ENCODE measurements at places on chromosomes 4 and X.
A peak's percentile ranks its signal among the peaks of the same experiment; 100 is the strongest.

GRCh38 chr4:167721617-167722486 is 370.5 kb upstream of the ANXA10 start:
- DNase-seq, result no peak

GRCh38 chr4:176656108-176656507 is 136.6 kb downstream of the VEGFC start:
- DNase-seq, result no peak

DNA sequence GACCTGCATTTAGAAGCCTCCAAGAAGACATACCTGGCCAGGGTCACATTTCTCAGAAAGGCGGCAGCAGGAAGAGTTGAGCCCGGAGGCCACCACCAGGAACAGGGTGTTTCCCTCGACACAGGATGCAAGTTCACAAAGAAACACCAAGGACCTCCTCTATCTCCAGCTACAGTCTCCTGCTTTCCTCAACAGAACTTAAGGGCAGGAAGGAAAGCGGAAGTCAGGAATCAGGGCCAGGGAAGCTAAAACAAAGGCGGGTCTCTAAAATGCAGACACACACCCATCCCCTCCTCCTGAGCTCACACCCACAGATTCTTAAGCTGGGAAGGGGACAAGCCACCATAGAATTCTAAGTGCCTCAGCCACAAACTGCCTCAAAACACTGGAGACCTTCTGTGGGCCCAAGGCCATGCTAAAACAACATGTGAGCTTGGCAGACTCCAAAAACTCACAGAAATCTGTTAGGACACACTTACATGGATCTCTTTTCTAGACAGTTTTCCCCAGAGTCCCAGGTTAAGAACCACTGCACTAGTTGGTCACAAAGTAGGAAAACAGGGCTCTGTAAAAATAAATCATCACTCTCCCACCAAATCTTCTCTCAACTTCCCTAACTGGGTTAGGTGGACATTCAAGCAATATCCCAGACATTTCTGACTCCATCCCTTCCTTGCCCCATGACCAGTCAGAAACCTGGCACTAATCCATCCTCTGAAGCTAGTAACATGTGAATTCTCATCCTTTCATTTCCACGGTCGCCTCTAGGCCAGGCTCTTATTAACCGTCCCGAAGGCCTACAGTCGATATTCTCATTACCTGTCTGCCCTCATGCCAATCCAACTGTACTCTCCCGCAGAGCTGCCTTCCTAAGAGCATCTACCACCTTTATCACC is 163.2 kb downstream of the APBB2 start:
- no peak for DNase-seq

DNA sequence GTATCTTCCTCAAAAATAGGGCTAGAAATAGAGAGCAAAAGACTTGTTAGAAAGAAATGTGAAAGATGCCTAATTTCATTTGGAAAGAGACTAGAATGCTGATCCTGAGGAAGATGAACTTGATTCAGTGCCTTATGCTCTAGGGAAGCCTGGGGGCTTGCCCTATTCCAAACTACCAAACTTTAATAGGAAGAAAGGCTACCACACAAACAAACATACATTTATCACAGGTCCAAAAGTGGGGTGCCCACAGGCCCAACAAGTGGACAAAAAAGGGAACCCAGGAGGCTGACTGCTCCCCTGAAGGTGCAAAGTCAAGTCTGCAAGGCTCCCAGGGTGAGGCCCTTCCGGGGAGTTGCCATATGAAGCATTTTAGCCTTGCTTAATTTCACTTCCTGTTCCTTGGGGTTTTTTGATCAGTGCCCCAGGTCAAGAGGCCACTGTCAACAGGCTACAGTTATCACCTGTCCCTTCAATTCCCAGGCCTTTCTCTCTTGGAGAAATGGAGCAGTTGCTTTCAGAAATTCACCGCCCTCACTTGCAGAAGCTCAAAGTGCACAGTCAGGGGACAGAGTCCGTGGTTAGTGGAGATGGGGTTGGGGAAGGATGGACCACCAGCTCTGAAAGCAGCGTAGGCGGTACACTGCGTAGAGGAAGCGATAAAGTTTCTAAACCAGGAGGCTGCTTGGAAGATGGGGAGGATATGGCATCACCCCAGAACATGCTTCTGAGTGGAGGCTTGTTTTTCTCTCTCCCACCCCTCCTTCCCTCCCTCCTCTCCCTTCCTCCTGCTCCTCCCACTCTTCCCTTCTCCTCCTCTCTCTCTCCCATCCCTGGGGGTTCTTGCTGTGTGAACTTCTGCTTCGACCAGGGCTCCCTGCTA is 36.4 kb downstream of the TMEM154 start:
- no peak for DNase-seq

DNA sequence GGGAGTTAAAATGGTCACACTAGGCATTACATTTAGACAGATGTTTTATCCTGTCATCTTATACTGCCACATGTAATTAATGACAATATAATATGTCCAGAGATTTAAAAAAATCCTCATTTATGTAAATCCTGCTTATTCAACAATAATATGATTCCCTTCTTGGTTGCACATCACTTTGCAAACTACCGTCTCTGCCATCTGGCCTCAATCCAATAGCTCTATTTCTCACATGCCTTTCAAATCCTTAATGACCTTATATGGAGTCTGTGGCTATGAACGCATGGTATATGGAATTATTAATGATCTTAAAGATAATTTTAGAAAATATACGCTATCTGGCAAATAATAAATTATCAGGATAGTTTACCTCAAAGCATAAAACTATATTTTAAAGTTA is 144.5 kb downstream of the NPNT start:
- no peak for DNase-seq

DNA sequence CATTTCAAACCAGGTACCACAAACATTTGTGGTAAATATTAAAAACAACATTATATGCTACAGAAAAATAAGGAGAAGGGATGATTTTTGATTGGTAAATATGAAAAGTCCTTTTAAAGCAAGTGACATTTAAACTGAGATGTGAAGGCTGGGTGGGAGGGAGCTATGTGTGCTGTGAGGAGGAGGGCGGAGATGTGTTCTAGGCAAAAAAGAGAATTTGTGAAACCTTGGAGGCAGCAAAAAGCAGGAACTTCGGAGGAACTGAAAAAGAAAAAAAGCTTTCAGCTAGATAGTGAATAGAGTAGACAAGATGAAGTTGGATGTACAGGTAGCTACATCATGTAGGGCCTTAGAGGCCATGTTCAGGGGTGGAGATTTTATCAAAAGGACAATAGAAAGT is 10.1 kb upstream of the ARAP2 start:
- DNase-seq, result no peak

GRCh38 chrX:110167952-110168451 is 149.9 kb downstream of the AMMECR1 start:
- peak; percentile 20 for DNase-seq

DNA sequence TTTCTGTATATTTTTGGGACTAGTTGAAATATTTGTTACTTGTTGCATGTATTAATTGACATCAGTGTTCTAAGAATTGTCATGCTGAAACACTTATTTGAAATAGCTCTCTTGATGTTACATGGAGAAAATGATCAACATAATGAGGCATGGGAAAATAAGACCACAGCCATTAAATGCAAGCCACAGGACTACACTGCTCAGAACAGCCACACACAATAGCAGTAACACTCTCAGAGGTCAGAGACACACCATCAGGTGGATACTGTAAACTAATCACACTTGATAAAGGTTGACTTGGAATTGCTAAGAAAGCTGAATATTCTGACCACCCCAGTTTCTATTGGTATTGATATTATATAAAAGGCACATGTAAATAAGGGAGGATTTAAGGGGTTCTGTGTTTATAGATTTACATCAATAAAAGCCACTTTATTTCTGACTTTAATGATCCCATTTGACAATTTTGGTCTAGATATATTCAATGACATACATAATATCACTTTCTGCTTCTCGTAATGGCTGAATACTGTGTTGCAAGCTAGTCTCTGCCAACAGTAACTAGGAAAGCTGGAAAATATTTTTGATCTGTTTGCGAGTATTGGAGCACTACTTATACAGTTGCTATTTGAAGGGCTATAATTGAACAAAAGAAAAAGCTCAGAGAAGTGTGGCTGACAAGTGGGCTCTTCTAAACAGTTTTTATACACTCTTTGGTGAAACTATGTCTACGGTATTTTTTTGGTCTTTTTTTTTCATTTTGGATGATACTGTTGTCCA is 876.5 kb upstream of the INTU start:
- DNase-seq, result no peak

- no peak for DNase-seq
Measured at GRCh38 chr4:66959207-66959606, 586.1 kb downstream of the CENPC start.

GRCh38 chr4:165398570-165398969 is 19.8 kb downstream of the CPE start:
- no peak for DNase-seq

GRCh38 chrX:140766024-140766611 is 56.6 kb downstream of the LINC00632 start:
- no peak for DNase-seq

DNA sequence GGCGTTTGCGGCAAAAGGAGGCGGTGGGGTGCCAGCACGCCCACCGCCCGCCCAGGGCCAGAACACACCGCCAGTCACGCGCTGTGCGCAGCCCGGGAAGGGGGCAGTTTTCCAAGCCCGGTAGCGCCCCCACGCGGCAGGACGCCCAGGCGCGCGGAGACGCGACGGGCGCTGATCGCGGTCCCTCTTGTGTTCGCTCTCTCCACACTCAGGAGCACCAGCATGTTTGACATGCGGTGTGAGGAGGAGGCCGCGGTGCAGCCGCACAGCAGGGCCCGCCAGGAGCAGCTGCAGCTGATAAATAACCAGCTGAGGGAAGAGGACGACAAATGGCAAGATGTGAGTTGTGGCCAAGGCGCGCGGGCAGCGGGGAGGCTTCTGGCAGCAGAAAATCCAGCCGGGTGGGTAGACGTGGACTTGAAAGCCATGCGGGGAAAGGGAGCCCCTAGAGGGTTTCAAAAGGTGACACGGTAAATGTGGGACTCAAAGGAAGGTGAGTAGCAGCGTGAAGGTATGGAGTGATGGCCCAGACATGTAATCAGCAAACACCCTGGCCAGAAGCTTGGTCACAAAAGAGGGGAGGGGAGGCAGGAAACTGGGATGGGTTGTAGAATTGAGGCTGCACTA is 104.1 kb downstream of the PHOX2B start:
- no peak for DNase-seq

DNA sequence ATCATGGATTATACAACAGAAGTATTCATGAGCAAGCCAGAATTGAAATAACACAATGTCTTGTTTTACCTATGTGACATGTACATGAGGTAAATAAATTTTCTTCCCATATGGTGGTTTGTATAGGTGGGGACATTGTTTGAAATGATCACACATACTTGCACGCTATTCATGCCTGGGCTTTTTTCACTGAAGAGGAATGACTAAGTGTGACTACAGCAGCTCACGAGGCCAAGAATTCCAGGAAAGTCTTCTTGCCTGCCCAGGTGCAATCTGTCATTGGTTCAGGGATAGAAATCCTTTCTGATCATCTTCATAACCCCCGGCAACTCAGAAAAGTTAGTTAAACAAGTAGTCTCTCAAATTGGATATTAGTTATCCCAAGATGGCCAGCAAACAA is 36.3 kb upstream of the AREG start:
- no peak for DNase-seq

DNA sequence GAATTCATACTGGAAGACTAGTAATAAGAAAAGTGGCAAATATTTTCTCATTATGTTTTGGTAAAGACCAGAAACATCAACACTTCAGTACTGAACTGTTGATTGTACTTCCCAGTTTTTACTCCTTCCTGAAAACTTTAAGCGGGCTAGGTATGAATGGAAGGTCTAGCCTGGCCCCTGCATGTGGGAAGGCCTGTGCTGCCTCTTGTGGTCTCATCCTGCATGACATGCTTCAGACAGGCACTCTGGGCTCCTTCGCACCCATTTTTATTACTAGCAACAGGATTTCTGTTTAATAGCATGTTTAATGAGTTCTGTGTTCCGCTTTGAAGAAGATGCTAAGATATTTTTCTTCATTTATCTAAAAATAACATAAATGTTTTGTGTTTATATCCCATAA is 279.1 kb downstream of the ANK2 start:
- DNase-seq, result no peak

DNA sequence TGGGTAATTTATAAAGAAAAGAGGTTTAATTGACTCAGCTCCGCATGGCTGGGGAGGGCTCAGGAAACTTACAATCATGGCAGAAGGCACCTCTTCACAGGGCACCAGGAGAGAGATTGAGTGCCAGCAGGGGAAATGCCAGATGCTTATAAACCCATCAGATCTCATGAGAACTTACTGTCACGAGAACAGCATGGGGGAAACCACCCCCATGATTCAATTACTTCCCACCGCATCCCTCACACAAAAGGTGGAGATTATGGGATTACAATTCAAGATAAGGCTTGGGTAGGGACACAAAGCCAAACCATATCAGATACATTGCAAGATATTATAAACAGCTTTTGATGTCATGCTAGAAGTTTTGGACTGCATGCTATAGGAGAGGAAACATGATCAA is 204.3 kb downstream of the VEGFC start:
- DNase-seq, result no peak

DNA sequence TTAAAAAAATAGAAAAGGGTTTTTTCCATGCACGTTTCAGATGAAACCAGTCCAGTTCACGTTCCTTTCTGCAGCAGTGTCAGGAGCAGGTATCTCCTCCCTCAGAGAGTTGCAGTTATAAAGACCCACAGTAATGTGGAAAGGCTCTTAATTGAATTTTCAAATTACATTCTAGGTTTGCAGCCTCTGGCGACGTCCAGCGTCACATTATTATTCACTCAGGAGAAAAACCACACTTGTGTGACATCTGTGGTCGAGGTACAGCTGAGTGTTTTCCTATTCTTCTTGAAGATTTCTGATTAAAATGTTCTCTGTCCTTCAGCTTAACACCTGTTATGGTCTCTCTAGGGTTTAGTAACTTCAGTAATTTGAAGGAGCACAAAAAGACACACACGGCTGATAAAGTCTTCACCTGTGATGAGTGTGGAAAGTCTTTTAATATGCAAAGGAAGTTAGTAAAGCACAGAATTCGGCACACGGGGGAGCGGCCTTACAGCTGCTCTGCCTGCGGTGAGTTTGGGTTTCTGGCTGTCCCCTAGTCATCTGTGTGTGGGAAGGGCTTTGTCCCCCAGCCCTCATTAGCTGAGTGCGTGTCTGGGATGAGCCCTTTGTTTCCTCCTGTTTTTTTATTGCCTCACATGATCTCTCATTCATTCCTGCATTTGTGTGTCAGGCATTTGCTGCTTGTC is 25.6 kb downstream of the ZBTB49 start:
- no peak for DNase-seq

GRCh38 chr4:2322227-2322626 is 60.3 kb upstream of the MXD4 start:
- DNase-seq, result no peak

DNA sequence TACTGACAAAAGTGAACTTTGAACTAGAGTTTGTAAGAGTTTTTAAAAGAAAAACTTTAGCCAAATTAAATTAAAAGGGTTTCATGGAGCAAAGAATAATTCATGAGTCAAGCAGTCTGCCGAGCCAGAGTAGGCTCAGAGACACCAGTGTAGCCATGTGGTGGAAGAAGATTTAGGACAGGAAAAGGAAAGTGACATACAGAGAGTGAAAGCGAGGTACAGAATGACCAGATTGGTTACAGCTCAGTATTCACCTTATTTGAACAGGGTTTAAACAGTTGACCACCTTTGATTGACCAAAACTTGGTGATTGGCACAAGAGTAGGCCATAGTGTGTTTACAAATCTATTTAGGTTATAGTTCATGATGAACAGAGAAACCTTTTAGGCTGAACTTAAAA is 377.8 kb downstream of the KLHL4 start:
- DNase-seq, result no peak
